Stimulated activated CD8-positive, alpha-beta memory T cell treated with anti-CD3 and anti-CD28 coated beads, Interleukin-4, amount 100 ng/mL, for 4 hours (primary cell): ENCODE measurements at places on chromosomes 3 and 15.

- no peak for DNase-seq
Observed at GRCh38 chr3:5036858-5037257, 57.6 kb downstream of the BHLHE40 start.

DNA sequence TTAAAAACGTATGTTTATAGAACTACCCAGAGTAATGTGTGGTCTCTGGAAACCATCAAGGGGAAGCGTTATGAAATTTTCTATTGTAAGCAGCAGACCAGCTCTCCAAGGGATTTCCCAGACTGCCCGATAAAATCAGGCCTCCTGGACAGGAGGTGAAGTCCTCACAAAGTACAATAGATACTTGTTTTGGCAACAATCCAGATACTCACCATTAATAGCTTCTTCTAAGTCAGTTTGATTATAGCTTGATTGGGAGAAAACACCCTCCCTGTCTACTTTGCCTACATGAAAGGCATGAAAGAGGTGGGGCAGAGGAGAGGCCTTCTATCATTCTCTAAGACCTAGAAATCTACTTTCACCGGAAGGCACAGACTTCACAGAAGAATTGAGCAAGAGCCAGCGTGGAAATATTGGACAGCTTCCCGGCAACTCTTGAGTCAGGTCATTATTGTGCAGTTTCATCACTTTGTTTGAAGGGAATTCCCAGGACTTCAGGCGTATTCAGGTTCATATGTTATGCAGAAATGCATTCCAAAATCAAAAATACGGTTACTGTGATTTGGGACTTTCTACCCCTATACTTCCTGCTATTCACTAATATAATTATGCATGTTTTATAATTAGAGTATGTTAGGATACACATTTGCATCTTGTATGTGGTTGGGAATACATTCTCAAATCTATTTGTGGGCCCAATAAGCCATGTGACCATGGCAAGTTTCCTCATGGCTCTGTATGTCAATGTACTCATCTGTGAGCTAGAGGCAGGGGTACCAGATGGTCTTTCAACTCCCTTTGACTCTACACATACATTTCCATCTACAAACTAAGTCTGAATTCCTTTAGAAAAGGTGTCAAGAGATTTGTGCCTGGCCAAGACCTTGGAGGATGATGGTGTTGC lies 103.5 kb downstream of the CD47 start:
- DNase-seq, result no peak

GRCh38 chr15:70128414-70129140 lies 30.9 kb upstream of the TLE3 start:
- no peak for DNase-seq

DNA sequence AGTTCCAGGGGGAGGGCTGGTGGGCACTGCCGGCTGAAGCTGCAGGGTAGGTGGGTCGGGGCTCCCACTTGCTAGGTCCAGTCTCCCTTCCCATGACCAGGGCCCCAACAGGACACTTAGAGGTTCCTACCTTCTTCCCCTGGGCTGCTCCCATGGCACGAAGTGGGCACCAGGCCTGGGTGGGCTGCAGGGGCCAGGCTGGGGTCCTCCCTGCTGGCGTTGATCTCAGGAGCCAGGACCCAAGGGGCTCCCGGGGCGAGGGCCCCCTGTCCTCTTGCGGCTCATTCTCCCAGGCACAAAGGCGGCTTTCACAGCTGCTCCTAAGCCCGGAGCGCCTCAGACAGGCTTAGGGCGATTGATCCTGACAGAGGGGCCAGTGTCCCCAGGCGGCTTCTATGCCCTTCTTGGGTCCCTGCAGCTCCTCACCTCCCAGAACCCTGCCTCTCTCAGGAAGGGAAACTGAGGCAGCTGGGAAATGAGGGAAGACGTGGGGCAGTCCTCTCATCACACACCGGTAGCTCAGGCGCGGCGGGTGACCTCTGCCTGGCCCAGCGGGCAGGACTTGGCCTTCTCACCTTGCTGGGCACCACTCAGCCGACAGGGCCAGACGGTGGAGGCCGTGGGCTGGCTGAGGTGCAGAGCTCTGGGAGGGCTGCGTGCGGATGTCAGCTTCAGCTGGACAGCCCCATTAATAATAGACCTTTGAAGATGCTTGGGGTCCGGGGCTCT lies 39.6 kb downstream of the FAM3D start:
- no peak for DNase-seq

- no peak for DNase-seq
Observed at GRCh38 chr3:187181454-187182170, 15.7 kb upstream of the RTP1 start.

GRCh38 chr15:80527961-80528360 lies 123.8 kb downstream of the ARNT2 start:
- no peak for DNase-seq

DNA sequence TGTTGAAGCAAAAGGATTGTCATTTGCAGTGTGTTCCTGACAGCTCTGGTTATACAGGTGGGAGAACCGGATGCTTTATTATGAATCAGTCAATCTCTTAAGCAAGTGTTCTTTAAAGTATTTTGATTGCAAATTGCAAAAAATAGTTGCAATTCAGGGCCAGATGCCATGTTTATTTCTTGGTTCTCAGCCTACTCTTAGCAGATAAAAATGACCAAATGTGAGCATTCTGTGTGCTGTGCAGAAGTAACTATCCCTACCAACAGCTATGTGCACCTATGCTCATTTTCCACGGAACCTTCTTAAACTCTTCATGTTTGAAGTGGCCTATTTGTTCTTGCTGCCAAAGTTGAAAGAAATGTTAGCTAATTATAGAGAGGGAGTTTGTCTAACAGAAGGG lies 262.3 kb upstream of the RASGRP1 start:
- no peak for DNase-seq

DNA sequence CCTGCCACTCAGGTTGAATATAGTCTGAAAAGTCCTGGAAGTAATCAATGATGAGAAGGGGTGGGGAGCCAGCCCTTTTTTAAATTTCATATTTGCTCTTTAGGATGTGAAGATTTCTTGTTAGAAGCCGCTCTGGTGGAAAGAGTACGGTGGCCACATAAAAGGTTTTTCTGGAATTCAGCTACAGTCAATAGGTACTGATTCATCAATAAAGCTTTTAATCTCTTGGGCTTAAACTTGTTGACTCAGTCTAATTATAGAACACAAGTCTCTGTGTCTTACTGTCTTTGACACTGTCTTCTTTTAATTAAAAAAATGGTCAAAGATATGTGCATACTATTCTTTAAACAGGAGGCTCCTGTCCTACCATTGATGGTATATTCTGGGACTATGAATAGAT lies 99.9 kb upstream of the TP63 start:
- no peak for DNase-seq

DNA sequence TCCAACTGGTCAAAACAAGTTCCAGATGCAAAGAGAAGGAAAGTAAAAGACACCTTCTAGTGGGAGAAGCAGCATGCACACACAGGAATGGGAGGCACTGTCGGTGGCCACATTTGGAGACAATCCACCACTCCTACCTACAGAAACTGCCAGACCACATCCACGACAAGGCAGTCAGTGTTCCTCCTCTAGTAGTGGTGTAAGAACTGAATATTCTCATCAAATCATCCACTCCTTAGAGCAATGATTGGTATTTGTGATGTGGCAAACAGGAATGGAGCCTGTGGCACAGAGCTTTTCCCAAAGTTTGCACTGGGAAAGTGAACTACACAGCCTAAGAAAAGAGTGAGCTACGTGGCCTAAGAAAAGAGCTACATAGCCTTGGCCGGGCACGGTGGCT lies 5.1 kb upstream of the SPINT1 start:
- no peak for DNase-seq

DNA sequence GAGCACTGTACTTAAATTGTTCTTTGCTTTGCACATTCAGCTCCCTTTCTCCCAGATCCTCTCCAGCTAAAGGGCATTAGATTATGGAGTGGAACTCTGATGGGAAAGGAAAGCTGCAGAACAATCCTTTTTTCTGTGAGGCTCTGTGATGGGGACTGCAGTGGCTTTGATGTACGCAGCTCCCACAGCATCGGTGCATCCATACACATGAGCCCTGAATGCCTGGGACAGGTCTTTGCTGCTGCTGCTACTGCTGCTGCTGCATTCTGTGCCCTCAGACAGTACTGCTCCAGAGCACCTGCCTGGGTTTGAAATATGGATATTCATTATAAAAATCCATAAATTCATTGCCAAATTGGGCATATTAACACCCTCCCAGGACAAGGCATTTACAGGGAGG lies 164.4 kb downstream of the WDR76 start:
- DNase-seq, result no peak

GRCh38 chr3:143207338-143207961 lies 87.9 kb downstream of the CHST2 start:
- DNase-seq, result no peak

DNA sequence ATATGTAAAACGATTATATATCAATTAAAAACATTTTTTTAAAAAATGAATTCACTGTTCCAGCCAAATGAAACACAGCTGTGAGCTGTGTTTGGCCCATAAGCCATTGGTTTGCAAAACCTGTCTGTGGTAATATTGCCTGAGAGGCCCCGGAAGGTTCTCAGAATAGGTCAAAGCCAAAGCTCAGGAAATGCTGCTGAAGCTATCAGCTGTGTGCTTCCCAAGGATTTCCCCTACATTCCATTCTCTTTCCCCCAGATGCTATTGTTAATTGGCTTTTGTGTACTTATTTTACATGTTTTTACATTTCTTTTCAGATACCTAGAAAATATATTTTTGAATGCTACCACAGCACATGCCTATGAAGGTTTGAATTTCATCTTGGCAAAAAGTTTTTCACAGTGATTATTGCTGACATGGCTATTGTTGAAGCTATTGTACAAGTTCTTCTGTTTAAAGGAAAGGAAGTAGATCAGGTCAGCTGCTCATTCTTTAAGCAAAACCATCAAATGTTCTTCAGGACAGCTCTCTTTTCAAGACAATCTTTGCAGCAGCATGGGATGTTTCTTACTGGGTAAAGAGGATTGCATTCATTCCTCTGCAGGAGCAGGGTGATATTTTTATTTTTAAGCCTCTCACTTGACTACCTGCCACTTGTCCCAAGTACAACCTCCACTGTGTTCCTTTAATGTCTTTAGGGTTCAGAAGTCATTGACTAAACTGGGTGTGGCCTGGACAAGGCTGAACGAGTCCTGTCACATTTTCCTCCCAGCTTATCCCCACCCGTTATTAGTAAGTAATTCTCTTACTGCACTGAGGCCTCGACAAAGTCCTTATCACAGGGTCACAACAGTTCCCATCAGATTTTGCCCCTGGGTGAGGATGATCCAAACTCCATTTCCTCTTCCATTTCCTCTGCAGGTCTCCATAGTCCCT lies 26.3 kb upstream of the BNC1 start:
- DNase-seq, result no peak

GRCh38 chr3:13513913-13514517 lies 33.9 kb downstream of the HDAC11 start:
- DNase-seq, result no peak

DNA sequence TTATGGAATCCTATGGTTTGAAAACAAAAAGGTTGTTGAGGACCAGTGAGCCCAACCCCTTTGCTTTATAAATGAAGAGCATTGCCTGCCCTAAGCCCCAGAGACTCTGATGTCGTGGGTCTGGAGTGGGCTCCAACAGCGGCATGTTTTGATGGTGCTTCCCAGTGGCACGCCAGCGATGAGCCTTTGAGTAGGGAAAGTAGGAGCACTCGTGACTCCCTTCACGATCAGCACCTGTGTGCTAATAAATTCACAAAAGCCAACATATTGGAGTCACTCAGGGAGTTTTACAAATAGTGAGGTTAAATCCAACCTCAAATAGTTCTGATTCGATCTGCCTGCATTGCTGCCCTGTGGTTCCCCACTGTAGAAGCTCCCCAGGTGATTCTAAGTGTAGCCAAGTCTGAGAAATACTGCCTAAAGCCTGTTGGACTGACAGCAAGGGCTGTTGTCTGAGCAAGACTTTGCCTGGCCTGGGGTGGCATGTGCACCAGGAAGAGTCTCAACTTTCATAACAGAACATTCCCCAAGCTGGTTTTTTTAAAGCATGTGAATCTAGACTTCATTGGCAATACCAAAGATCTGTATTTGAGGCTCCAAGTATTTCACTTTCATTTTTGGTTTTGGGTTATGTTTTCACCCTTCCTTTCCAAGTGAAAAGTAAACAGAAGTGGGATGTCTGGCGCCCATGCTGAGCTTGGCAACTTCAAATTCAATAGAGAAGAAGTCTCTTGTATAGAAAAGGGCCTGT lies 9.9 kb downstream of the CCR5 start:
- DNase-seq, result no peak

- no peak for DNase-seq
Observed at GRCh38 chr15:78438619-78439285, 736 bp downstream of the IREB2 start.

DNA sequence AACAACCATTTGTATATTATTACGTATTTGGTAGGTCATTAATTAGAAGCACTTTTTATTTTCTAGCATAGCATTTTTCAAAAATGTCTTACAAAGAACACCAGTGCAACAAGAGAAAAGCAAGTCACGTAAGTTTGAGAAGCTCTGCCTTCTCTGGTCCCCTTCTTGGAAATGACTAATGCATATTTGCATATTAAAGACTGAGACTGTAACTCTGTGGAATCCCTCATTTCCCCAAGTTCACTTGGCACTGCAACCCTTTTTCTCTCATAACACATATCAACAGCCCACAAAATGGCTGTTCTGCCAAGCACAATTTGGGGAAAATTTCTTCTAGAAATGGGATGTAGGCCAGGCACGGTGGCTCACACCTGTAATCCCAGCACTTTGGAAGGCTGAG lies 176.3 kb downstream of the ERC2 start:
- DNase-seq, result no peak

DNA sequence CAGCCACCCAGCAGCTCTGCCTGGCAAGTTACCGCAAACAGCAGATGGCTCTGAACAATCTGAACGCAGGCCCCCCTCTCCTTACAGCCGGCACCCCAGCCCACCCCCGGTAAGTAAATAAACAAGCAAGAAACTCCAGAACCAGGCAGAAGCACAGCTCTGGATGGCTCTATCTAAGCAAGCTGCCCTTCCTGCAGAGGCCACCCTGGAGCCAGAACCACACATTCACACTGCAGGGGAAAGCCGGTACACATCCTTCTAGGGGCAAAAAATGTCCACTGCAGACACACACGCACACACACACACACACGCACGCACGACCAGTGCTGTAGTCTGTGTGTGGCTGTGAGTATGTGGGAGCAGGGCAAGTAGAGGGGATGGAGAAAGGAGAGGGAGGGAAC lies 63.9 kb downstream of the ADCY5 start:
- DNase-seq, result no peak

GRCh38 chr15:40871749-40872617 lies 2.1 kb downstream of the RHOV start:
- no peak for DNase-seq

- DNase-seq, result no peak
Observed at GRCh38 chr3:72398781-72399180, 449.5 kb downstream of the SHQ1 start.

- no peak for DNase-seq
Observed at GRCh38 chr15:82750831-82751180, 41.1 kb upstream of the AP3B2 start.

DNA sequence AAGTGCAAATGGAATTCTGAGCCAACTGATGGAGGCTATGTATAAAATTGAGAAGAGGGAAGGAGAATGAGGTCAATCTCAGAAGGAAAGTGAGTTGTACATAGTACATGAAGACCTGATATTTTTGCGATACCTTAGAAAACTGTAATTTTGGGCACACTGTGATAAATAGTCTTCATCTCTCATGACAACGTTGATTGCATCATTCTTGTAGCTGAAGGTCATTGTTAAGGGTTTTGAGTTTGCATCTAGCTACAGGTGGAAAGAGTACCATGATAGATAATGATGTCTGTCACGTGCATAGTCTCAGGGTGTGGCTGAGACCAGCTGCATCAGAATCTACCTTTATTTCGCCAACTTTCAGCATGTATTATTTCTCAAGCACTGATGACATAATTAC lies 435.4 kb upstream of the MDFIC2 start:
- DNase-seq, result no peak
